ENCODE measurements at places on chromosomes 3 and 15.

- no peak for DNase-seq
Observed at GRCh38 chr15:80500021-80500420, 95.8 kb downstream of the ARNT2 start.

DNA sequence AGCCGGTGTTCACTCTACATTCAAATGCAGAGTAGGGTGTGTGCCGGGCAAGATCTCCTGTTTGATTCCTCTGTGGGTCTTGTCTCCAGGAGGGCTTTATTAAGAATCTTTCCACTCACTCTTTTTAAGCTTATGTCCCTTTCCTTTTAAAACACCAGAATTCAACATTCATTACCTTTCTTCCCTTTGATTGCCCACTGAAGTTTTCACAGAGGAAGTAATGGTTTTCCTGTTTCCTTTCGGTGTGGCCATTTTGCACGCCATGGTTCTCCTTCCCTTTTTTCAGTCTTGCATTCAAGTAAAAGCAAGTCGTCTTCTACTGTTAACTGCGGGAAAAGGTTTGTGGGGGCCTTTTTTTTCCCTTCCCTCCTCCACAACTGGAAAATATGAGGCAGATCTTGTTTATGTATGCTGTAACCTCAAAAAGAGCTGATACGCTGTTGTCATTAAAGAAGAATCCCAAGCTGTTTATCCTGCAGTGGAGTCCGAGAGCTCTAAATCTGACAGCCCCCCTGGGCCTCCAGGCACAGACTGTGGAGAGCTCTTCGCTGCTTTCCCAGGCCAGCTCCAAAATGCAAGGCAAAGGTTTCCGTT lies 40.5 kb downstream of the FILIP1L start:
- DNase-seq: no peak

- no peak for DNase-seq
Observed at GRCh38 chr3:72473156-72473555, 375.1 kb downstream of the SHQ1 start.

DNA sequence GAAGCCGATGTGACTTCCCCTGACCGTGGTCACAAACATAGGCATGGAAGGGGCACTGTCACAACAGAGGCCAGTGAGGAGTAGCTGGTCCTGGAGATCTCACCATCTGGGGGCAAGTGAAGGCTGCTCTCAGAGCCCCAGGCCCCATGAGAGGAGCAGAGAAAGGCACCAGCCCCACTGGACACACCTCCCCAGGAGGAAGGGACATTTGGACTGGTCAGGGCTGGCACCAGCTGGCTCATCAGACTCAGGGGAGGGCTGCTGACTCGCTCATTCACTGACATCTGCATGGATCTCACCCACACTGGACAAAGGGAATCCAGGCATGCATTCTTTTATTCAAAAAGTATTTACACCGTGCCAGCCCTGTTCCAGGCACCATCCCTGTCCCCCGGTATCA lies 26.8 kb downstream of the ESYT3 start:
- peak; percentile 31 for DNase-seq

DNA sequence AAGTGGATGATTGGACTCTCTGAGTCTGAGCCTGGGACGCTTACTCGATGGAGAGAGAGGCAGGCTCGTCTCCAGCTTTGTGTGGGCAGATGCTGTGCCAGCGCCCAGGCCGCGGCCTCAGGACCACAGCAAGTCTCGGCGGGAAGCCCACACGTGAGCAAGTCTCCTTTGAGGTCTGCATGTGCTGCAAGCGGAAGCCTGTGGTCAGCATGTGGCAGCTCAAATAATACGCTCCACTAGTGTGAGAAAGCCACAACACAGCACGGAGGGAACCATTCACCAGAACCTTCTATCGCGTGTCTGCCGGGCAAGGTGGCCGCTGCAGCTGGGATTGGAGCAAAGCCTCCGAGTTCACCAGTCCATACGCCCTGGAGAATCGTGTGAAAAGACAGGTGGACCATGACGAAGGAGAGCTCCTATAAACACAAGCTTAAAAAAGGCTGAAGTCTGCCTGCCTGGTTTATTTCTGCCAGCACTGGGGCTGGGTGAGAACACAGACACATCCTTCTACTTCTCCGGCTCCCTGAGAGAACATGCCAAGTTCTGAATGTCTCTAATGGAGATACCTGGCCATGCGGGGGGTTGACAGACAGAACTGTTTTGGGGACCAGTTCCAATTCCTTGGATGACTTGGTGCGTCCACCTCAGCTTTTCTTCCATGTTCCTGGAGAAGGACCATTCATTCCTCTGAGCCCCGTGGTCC lies 82.0 kb upstream of the LRIG1 start:
- no peak for DNase-seq

DNA sequence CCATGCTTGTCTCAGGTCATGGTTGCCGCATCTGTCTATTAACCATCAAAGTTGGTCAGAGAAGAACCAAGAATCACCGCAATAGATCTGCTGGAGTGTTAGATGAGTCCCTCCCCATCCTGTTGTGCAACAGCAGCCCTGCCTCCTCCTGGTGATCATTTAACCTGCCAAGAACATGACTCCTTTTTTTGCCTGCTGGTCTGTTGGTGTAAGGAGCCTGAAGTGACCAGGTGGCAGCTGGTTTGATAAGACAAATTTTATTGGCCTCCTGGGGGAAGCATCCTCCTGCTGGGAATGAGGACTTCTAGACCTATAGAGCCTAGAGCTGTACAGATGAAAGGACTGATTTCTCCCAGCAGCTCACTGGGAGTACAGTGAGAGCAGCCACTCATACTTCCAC lies 43.5 kb upstream of the RAF1 start:
- peak; percentile 54 for DNase-seq

GRCh38 chr3:2838546-2839157 lies 271.5 kb downstream of the IL5RA start:
- no peak for DNase-seq

GRCh38 chr15:91625506-91625905 lies 228.0 kb upstream of the SLCO3A1 start:
- peak; percentile 25 for DNase-seq

DNA sequence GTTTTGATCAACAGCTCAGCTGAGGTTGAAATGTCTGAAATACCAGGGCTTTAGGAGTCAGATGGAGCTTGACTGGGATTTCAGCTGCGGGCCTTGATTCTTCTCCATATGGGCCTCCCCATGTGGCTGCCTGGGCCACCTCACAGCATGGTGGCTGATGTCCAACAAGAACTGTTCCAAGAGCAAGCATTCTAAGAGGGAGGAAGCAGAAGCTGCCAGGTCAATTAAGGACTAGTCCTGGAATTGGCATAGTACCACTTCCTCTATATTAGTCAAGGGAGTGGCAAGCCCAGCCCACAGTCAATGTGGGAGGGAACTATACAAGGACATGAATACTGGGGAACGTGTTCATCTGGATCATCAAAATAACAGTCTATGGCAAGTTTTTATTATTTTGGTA lies 181.7 kb upstream of the ANKRD28 start:
- no peak for DNase-seq

DNA sequence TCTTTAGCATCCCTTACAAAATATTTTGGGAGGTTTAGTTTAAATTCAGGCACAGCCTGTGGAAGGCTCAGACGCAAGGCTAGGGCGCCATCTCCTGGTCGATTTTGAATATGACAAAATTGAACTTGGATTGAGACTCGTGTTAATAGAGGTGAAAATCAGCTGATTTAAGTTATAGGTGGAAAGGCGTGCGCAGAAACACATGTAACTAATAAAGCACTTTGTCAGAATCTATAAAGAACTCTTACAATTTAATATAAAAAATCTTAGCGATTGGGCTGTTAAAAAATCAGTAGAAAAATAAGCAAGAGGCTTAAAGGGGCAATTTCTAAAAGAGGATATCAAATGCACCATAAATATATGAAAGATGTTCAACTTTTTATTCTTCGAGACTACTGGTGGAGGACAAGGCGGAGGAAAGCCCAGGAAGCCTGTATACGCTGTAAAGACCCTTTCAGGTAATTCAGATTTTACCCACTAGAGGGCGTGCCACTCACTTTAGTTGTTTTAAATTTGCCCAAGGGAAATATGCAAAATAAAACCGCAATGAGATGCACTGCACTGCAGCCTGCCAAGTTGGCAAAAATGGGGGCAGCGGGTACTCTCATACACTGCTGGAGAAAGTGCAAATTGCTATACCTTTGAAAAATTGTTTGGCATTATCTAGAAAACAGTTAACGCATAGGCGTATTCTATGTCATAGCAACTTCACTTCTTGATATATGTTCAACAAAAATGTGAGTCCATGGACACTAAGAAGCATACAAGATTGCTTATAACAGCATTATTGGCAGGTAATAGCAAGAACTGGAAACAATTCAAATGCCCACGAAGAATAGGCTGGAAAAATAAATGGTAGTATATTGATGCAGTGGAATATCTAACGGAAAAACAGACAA lies 64.7 kb downstream of the SLC30A4 start:
- DNase-seq: peak; percentile 66

DNA sequence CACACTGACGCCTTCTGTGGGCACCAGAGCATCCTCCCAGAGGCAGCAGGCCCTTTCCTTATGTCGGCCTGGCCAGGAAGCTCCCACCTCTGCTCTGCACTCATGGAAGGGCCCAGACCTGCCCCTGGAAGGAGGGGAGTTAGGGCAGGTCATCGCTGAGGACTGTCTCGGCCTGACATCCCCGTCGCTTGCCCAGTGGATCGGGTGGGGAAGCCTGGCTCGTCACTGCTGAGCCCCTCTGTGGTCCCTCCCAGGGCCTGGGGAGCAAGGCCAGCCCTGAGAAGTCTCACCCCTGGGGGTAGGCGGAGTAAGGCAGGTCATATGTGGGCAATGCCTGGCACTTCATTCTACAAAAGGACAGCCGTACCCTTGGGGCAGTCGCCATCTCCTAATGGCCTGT lies 62.8 kb upstream of the SNRPA1 start:
- no peak for DNase-seq

- DNase-seq: no peak
Observed at GRCh38 chr15:61623746-61624145, 394.6 kb upstream of the RORA start.

DNA sequence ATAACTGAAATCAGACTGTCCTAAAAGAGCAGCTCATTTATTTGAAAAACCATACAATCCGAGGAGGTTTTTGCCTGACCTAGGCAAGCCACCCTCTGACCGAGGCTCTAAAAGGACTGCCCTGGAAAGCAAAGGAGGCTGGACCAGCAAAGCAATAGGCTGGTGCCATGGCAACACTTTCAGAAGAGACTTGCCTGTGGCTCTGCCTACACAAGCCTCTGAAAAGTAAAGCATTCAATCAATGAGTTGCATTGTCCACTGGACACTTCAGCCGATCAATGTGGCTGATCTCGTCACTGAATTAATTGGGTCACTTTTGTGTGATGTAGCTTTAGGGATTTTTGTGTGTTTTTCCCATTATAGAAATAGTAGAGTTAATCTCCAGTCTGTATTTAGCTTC lies 99.1 kb upstream of the SEMA6D start:
- no peak for DNase-seq

GRCh38 chr15:74318376-74319137 lies 48.9 kb downstream of the CYP11A1 start:
- DNase-seq: no peak

- no peak for DNase-seq
Observed at GRCh38 chr3:83033133-83033532, 1271.7 kb upstream of the GBE1 start.

GRCh38 chr3:171396048-171396447 lies 64.2 kb downstream of the TNIK start:
- no peak for DNase-seq

DNA sequence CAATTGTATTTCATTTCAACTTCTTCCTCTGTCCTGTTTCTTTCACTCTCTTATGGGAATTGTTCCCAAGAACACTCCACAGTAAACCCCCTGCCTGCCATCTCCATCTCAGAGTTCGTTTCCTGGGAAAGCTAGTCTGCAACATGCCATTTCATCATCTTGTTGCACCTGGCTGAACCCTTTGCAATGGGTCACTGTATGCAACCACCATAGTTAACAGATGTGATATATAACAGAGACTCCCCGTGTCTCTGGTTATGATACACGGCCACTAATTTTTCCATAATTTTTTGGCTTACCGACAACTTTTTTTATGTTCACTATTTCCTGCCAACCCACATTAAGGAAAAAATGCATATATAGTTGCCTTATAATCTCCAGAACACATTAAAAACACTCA lies 95.5 kb downstream of the CHST2 start:
- no peak for DNase-seq

- DNase-seq: no peak
Observed at GRCh38 chr3:121529308-121529707, 16.5 kb downstream of the POLQ start.

DNA sequence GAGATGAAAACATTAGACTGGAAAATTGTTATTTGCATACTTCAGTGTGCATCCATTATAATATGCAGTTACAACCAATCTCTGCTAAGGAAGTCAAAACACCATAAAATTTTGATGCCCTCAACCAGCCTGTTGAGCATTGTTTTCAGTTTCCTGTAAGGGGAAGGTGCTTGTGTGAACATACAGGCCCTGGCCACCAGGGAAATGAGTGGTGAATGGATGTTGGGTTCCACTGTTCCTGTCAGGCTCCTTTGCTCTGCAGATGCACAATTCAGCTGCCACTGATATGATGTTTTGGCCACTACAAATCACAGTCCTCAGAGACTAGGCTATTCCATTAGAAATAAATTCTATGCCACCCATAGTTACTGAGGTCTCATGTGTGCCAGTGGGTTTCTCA lies 184.6 kb downstream of the SYNPR start:
- DNase-seq: no peak

DNA sequence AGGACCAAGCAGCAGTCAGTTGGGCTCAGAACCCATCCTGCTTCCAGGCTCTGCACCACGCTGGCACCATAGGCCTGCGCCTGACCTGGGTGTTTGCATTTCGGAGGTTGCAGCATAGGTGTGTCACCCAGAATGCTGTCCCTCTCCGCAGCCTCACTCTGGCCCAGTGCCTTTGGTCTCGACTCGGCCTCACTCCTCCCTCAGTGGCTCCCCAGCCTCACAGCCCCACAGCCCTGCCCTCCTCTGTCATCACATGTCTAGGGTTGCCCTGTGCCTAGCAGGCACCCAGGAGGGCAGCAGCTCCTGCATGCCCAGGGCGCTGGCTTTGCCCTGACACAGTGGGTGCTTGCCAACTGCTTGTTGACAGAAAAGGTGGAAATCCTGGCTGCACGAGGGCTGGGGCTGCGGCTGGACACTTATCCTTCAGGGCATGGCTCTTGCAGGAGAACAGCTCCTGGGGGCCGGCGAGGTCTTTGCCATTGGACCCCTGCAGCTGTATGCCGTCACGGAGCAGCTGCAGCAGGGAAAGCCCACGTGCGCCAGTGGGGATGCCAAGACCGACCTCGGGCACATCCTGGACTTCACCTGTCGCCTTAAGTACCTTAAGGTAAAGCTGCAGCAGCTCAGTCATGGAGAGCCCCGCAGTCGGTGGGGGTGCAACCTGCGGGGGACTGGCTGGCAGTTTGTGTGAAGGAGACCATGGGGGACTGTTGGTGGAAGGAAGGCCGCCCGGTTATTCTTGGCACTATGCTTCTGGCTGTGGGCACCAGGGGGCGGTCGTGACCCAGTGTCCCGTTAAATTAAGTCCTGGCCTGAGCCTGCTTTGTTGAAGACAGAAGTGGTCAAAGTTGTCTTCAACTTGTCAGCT lies 16.2 kb downstream of the NISCH start:
- DNase-seq: no peak

DNA sequence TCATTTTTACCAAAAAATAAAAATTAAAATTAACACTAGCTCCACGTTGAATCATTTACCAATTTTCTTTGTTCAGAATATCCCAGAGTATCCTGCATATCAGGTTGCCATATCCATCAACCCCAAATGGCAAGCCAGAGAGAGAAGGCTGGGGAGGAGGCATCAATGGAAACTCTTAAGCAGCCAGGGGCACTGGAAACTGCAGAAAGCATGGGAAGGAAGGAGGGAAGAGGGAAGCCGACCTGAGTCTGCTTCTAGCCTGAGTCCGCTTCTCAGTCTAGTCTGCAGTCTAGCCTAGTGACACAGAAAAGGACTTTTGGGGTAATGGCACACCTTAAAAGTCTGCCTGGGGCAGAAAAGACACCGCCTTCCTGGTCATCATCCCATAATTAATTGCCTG lies 1.6 kb upstream of the MTHFS start:
- no peak for DNase-seq

All from mammary epithelial cell (primary cell).